ENCODE measurements at places on chromosomes 1 and 21. TPM values are rescaled to one million over a fixed set of nuclear protein-coding genes. Genes with fewer than 3 reads are reported as not detected.
A peak's percentile ranks its signal among the peaks of the same experiment; 100 is the strongest.

DNA sequence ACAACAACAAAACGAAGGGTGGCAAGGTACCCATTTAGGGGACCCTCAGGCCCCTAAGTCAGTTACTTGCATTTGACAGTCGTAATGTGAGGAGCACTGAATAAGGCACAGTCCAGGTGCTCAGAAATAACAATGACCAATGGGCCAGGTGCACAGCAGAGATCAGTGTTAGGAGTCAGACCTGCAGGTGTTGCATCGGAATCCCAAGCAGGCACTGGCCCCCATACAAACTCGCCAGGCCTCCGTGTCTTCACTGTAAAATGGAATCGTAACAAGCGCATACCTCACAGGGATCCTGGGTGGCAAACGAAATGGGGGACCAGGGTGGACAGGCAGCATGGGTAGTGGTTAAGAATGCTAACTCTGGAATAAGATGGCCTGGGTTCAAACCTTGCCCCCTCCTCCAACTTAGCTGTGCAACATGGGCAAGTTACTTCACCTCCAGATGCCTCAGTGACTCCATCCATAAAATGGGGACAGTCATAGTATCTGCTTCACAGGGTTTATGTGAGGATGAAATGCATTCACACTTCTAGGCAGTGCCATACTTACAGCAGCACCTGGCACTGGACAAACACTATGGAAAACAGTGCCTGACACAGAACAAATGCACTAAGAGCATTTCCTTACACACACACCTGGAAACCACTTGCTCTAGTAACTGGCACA, 20.2 kb downstream of the RCAN1 start:
- no peak for DNase-seq

DNA sequence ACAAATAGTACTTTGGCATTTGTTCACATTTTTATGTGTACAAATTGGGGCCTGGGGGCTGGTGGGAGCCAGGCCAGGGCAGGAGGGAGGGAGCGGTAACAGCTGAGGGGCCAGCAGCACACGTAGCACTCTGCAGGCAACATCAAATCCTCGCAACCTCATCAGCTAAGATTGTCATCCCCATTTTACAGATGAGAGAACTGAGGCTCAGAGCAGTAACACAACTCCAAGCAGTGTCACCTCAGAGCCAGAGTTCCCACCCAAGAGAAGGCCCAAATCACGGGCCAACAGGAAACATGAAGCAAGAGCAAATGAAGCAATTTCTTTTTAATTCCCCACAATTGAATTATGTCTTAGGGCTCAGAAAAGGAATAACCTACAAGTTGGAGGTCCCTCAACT, 14.1 kb downstream of the IFFO2 start:
- DNase-seq = no peak

GRCh38 chr1:86754265-86754974, 50.0 kb downstream of the SH3GLB1 start:
- DNase-seq = no peak

Gene VTCN1
- total RNA-seq = not detected

- no peak for DNase-seq
These were observed 150.1 kb upstream of the IVNS1ABP start for GRCh38 chr1:185467122-185467521.

Gene ZMYND12
- not detected for total RNA-seq

Gene SLAMF9
- 2.2 TPM for total RNA-seq

Gene PTCH2
- 0.10 TPM for total RNA-seq

Gene DDR2
- total RNA-seq = 36.5 TPM

- DNase-seq = no peak
These were observed 8.1 kb upstream of the VWA5B1 start for GRCh38 chr1:20282533-20282932.

GRCh38 chr1:86498281-86498680, 29.6 kb downstream of the CLCA1 start:
- no peak for DNase-seq

- DNase-seq = peak; percentile 17
These were observed 219.3 kb upstream of the GREM2 start for GRCh38 chr1:240831191-240831631.

Gene CRNN
- not detected for total RNA-seq

GRCh38 chr1:25683731-25684130, 67.1 kb downstream of the MAN1C1 start:
- no peak for DNase-seq

GRCh38 chr1:68908316-68908715, 411.4 kb upstream of the DEPDC1 start:
- DNase-seq = no peak

GRCh38 chr1:39094685-39095084, 68.5 kb downstream of the NDUFS5 start:
- DNase-seq = no peak

DNA sequence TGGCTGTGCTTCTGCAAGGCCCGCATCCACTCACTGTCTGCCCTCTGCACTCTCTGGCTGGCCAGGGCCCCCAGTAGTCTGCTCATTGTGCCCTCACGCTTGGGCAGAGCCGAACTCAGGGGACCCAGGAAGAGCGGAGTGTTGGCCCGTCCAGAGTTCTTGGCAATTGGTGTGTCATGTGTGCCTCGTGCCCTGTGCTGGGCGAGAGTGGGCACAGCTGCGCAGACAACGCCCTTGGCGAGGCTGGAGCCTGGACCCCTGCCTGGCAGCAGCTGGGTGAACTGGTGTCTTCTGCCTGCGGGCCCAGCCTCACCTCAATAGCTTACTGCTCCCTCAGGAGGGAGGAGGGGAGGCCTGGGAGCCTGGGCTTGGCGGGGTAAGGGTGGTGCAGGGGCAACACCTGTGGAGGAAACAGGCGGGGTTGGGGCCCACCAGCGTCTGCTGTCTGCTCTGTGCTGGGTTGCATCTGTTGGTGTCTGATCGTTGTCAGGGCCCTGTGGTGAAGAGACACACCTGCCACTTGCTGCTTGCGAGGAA, 2.1 kb downstream of the GUK1 start:
- DNase-seq = no peak

DNA sequence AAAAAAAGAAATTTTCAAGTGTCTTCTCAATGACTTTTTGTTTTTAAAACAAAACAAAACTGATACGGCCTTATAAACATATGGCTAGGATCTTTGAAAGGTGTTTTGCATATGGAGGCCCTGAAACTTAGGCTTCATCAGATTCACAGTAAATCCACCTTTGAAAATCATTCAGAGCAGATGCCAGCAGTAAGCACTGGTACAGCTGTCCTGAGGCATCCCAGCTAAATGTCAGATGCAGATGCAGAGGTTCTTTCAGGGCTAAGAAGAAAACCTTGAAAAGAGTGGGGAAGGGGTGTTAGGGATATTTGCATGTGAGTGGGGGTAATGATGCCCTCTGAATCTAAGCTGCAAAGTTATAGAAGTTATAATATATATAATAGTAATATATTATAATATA, 56.2 kb upstream of the GNG12 start:
- no peak for DNase-seq

Gene UBL4B
- not detected for total RNA-seq

GRCh38 chr21:35651196-35651595, 409.1 kb downstream of the SETD4 start:
- DNase-seq = no peak

Gene CTNNBIP1
- 16.6 TPM for total RNA-seq

DNA sequence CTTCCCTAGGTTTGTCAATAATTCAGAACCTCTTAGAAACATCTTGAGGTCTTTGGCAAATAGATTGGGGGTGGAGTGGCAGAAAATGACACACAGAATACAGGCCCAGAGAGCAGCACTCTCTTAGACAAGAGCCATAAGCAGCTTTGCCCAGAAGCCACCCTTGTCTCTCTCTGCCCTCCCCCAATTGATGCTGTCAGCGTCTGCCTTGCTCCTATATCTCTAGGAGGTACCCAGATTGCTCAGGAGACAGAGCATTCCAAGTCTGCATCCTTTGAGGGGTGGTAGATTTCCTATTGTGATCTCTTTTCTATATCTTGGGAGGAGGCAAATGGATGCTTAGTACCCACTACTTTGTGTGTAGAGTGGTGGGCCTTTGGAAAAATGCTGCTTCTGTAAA, 1.8 kb downstream of the RGL1 start:
- no peak for DNase-seq

Gene CRABP2
- 0.95 TPM for total RNA-seq

DNA sequence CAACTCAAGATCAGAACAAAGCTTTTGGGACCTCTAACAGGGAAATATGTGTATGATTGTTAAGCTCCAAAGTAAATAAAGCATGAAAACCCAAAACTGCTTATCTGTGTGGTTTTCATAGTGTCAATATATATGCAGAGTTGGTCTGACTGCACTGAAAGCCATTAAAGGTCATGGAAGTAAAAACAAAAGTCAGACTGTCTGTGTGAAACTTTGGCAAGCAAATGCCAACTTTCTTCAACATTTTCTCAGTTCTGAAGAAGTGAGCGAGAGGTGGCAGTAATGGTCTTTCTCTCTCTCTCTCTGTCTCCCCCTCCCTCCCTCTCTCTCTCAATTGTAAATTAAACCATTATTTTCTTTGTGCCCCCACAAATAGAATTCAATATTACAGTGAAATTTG, 100.1 kb upstream of the S1PR1 start:
- DNase-seq = peak; percentile 13

- DNase-seq = no peak
These were observed 260.7 kb upstream of the CSF3R start for GRCh38 chr1:36743286-36744005.

DNA sequence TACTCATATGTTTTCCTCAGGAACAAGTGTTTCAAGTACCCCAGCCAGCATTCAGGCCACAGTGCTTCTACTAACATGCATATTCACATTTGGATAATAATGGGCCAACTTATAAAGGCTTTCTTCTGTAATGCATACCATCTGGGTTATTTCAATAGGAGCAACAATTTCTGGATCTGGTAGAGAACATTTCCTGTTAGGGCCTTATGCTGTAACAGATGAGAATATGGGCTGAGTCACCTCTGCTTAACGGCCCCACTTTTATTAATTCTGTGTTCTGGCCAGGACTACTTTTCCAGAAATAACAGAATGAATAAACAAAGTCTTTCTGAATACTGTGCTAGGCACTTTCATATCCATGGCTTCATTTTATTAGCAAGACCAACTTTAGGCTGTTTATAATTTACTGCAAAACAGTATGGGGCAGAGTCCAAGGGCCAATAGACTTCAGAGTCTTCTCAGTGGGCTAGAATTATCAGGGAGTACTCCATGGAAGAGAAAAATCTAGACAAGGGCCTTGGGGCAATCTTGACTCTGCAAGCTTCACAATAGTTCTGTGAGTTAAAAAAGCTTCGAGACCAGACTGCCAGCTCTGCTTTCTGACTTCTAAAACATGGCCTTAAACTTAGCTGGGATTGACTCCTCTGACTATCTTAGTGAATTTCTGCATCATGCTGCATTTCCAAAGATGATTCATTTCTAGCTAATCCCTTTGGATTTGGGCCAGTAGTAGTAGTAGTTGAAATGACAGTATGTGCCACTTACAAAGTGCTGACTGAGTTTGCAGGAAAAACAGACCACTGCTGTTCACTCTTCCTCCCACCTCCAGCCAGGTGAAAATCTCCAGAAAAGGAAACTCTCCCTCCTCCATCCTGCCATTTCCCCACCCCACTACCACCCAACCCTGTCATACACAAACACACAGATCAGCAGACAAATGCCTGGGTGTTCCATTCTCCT, 8.2 kb upstream of the SSX2IP start:
- DNase-seq = peak; percentile 61

Gene PODN
- total RNA-seq = 0.10 TPM

GRCh38 chr1:67189953-67190352, 23.7 kb downstream of the IL23R start:
- DNase-seq = no peak

Gene LRRC8D
- total RNA-seq = 22.9 TPM

DNA sequence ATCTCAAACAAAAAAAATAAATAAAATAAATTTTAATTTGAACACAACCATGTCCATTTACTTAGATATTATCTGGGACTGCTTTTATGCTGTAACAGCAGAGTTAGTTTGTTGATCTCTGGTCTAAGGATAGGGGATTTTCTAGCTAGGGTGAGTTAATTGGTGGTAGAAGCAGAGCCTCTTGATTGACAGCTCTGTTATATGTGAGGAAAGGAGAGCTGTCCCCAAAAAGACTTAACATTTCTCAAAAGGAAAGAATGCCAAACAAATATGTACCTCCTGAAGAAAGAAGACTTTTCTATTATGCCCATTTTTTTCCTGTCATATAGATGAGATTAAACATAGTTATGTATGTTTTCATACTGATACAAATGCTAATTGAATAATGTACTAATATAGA, 37.8 kb downstream of the MAN1A2 start:
- no peak for DNase-seq

Gene VSIG8
- not detected for total RNA-seq

Gene ST6GALNAC3
- 11.4 TPM for total RNA-seq

DNA sequence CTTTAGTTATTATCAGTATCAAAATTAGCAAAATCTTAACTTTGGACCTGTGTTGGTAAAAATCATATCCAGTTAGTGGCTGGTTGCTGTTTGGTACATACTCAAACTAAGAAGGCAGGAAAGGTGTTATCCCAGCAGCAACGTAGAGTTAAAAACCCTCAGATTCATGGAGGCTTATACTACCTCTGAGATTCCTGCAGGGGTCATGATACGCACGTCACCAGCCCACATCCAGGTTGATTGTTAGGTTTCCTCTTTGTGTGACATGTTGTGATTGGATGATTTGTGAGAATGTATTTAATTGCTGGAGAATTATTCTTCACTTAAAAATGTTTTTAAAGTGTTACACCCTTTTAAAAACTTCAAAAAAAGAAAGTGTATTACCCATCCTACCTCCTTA, 423.3 kb upstream of the ADGRL2 start:
- no peak for DNase-seq

Gene MYBPHL
- total RNA-seq = not detected

GRCh38 chr1:187185389-187185788, 356.6 kb downstream of the PLA2G4A start:
- DNase-seq = no peak

DNA sequence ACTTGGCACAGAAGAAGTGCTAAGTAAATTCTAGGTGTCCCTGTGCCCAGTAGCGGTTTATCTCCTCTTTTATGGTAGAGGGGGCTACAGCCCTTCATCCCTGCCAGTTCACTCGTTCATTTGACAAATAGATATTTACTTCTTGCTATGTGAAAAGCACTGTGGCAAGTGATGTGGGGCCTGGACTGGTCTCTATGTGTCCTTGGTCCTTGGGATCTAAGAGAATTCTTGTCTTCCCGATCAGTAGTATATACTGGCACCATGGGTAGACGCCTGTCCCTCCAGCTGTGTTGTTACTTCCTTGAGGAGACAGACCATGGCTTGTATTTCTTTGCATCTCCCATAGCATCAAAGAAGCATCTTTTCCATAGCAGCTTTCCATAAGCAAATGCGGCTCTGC, 29.7 kb downstream of the EIF2D start:
- no peak for DNase-seq

DNA sequence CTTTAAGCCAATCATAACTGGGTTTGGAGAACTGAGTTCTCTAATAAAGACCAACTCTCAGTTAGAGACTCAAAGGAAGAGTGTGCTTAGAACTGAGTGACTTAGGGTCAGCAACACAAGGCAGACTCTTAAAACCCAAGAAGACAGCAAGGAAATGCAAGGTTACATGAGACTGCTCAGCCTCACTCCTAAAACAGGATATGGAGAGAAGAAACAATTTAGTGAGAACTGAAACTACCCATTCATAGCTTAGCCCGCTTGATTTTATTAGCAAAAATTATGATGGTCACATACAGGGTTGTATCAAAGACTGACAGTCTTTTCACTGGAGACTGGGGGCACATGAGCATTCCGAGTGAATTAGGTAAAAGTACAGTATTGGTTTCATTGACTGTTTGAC, 78.9 kb upstream of the DMRTA2 start:
- DNase-seq = no peak
